ENCODE measurements at places on chromosomes 3 and 15.

GRCh38 chr3:46429250-46429649 lies 22.2 kb downstream of the CCRL2 start:
- DNase-seq, result no peak

- no peak for DNase-seq
Measured at GRCh38 chr15:98794748-98795147, 146.4 kb downstream of the IGF1R start.

DNA sequence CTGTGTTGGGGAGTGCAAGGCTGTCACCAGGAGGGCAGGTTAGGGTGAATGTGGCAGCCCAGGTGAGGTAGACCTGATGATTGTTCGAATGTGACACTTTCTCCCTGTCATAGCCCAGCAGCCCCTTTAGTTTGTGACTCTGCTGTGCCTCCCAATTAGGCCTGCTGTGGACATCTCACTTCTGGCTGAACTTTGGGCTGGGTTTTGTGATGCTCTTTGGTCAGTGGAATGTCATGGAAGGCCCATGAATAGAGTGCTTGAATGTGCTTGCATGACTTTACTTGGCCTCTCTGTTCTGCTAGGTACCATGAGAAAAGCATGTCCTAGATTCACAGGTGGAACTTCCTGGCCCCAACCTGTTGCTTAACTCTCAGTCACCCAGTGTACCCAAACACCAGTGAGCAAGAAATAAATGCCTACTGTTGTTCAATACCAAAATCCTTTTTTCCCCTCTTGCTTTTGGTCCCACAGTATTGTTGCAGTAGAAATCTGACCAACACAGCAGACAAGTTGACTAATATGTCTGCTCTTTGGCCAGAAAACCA lies 249.7 kb downstream of the PTPRG start:
- DNase-seq, result no peak

DNA sequence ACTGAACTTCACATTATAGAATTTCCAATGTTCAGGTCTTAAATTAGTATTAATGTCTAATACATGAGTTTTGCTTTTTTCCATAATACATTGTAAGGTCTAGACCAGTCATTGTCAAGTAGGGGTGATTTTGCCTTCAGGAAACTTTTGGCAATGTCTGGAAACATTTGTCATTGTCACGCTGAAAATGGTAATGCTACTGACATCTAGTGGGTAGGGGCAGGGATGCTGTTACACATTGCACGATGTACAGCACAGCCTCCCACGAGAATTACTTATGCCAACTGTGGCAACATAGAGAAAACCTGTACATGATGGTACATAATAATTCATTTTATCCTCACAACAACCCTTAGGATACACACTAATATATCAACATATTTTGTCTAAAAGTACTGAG lies 384.1 kb downstream of the CADM2 start:
- no peak for DNase-seq

DNA sequence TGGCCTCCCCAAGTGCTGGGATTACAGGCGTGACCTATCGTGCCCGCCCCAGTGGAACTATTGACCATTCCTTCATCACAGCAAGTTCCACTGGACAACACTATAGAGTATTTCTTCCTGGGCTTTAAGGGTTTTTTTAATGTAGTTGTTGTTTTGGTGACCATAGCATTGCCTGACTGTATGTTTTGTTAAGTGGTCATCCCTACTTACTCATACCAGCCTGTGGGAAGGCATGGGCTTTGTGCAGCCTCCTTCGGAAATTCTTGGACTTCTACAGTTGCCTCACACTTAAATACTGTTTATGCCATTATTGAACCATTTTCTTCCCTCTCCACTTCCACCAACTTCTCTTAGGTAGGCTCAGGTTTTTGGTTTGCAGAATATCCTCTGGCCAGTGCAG lies 19.9 kb upstream of the ALPK3 start:
- DNase-seq, result no peak

GRCh38 chr3:194989241-194989640 lies 281.7 kb downstream of the XXYLT1 start:
- DNase-seq, result no peak

GRCh38 chr3:27861046-27862036 lies 139.2 kb upstream of the EOMES start:
- no peak for DNase-seq

DNA sequence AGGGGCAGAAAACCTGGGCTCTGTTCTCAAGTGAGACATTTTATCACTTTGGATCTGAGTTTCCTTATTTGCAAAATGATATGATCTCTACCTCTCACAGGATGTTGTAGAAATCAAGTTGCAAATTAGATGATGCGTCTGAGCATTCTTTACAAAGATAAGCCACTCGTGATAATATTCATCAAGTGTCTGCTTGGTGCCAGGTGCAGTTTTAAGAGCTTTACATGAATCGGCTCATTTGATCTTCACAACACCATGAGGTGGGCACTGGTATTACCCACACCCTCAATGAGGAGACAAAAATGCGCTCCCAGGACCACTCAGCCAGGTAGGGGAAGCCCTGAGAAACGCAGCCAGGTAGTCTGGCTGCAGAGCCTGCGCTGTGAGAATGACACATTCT lies 59.1 kb upstream of the CA12 start:
- no peak for DNase-seq

GRCh38 chr3:172065527-172065926 lies 26.1 kb downstream of the FNDC3B start:
- DNase-seq, result peak; percentile 62

DNA sequence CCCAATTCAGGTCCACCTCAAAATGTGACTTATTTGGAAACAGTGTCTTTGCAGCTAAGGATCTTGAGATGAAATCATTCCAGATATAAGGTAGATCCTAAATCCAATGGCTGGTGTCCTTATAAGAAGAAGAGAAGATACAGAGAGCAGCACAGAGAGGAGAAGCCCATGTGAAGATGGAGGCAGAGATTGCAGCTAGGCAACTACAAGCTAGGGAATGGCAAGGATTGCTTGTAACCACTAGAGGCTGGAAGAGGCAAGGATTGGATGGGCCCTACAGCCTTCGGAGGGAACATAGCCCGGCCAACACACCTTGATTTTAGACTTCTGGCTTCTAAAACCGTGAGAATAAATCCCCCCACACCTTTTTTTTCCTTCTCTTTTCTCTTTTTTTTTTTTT lies 38.5 kb downstream of the SYN2 start:
- no peak for DNase-seq

GRCh38 chr3:49359623-49360022 lies 1.5 kb upstream of the GPX1 start:
- no peak for DNase-seq

GRCh38 chr3:150547045-150547741 lies 606 bp downstream of the EIF2A start:
- no peak for DNase-seq

- DNase-seq, result no peak
Measured at GRCh38 chr3:131702146-131702545, 199.4 kb upstream of the MRPL3 start.

- DNase-seq, result no peak
Measured at GRCh38 chr3:194872669-194872977, 186.9 kb downstream of the FAM43A start.

GRCh38 chr3:32436816-32437189 lies 45.1 kb downstream of the CMTM7 start:
- no peak for DNase-seq

- no peak for DNase-seq
Measured at GRCh38 chr3:159187232-159187631, 385.4 kb downstream of the MFSD1 start.

GRCh38 chr15:89401631-89402517 lies 67.2 kb upstream of the POLG start:
- no peak for DNase-seq

DNA sequence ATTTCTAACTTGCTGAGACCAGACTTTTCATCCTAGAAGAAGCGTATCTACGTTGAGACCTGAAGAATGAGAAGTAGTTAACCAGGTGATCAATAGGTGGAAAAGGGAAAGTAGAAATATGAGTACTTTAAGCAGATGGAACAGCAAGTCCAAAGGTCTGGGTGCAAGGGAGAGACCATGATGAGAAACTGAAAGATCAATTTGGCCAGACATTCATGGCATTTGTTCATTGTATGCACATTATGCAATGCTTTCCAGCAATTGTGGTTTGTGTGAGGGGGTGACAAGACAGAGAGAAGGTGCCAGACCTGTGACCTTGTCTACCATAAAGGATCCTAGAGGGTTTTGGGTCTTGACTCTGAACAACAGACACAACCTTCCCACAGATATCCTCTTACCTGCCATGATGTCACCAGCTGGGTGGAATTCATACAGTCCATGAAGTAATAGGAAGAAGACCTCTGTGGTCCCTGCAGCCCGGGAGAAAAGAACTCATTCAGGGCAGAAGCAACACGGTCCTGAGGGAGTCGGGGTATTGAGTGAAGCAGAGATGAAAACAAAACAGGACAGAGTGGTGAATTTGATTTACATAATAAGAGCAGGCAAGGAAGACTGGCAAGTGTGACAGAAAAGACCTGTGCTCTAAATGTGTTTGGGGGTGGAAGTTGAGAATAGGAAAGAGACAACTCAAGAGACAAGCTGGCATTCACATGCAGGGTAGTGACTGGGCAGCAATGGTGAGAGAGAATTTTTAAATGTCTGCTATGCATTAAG lies 63.4 kb upstream of the PSMD6 start:
- DNase-seq, result no peak

DNA sequence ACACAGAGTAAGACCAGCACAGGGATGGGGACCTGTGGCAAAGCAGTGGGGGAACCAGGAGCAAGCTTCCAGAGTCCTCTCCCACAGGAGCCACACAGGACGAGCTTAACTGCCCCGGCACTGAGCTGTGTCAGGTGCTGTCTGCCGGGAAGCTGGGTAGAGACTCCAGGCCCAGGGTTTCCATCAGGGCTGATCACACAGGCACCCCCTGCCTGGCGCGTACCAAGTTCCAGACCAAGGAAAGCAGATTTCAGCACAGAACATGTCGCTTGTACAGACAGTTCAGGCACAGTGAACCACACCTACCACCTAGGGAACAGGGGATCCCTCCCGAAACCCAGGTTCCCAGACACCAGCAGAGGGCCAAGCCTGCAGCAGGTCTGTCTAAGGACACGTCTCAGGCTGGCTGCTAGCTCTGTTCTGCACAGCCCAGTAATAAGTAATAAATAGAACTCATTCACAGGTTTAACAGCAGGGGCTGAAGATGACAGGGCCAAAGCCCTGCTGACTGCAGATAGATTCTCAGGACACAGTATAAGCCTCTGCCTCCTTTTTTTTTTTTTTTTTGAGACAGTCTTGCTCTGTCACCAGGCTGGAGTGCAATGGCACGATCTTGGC lies 30.2 kb upstream of the OCA2 start:
- no peak for DNase-seq

GRCh38 chr3:154148541-154148940 lies 27.4 kb downstream of the ARHGEF26 start:
- no peak for DNase-seq

DNA sequence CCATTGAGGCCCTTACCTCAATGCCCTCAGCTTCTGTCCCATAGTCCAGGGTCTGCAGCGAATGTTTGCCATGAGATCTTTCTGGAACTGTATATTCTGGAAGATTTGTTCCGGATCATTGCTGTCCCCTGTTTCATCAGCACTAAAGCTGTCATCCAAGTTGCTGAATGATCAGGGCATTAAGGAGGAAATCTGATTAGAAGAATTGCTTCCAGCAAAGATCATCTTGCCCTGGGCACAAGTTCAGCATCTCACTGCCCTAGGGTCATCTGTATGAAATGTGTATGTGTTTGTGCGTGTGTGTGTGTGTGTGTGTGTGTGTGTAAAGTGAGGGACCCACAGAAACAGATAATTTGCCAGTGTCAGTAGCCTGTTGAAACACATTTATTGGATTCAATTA lies 1.4 kb downstream of the TMC3 start:
- no peak for DNase-seq

GRCh38 chr3:34072297-34072696 lies 273.9 kb downstream of the PDCD6IP start:
- no peak for DNase-seq

DNA sequence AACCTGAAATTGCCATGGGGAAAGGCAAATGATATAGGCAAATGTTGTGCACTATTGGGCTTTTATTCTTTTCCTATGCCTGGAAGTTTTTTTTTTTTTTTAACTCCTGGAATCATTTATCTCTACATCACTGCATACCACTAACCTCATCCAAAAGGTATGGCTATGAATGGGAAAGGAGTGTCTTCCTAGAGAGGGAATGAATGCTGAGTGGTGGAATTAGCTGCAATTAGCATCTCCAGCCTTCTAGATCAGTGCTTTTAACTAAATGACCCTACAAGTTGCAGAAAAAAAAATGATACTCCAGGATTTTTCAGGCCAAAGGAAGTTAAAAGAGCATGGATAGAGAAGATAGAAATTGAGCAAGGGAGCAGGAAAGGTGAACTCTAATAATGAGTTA lies 429.8 kb upstream of the PDZRN3 start:
- no peak for DNase-seq

- DNase-seq, result no peak
Measured at GRCh38 chr3:11914041-11914440, 67.4 kb upstream of the TAMM41 start.

- DNase-seq, result no peak
Measured at GRCh38 chr3:127413871-127414270, 126.0 kb upstream of the PRR20G start.

GRCh38 chr15:60223176-60223575 lies 174.6 kb downstream of the ANXA2 start:
- DNase-seq, result peak; percentile 21

DNA sequence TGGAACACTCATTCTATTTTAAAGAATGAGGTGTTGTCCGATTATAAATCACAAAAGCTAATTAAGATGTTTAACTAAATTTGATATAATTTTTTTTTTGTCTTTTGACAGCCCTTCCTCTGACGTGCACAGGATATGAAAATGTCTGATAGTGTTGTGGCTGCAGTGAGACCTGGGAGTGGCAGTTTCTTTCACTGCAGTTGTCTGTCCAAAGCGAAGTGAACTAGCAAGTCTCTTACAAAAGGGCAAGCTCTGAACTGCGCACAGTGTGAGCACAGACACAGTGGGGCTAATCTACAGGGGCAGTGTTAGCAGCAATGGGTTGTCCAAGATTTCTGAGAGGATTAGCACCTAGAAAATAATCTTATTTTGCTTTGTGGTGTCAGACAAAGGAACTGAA lies 29.1 kb upstream of the MYRIP start:
- DNase-seq, result no peak

DNA sequence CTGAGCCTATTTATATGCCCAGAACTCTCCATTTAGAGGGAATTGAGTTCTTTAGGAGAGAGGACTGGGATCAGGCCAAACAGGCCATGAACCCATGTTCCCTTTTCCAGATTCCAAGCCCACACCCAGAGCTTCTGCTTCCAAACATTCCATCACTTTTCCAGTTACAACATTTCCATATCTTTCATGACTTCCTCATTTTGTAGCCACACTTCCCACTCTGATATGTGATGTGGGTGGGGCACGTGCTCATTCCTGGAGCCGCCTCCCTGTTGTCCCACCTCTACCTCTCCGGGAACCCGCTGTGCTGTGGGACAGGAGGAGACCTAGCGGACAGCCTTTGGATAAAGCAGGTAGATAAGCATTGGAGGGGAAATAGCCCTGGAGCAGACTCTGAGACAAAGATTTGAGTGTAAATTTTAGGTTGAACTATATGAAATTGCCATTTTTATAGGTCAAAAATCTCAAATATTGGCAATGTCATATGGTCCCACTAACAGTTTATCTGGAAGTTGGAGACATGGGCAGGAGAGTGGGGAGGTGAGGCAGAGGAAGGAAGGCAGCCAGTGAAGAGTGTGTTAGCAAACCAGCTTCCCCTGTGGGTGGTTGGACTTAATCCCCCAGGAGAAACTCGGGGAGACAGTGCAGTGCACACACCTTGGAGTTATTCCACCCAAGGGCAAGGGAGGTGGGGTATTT lies 31.8 kb downstream of the CYP8B1 start:
- no peak for DNase-seq

- no peak for DNase-seq
Measured at GRCh38 chr15:72884311-72884710, 100.8 kb upstream of the ADPGK start.

GRCh38 chr3:197573048-197573767 lies 17.4 kb upstream of the BDH1 start:
- no peak for DNase-seq
